Prostate gland (tissue), 2 donors: ENCODE measurements at places on chromosomes 7 and 10.
A peak's percentile ranks its signal among the peaks of the same experiment; 100 is the strongest.

DNA sequence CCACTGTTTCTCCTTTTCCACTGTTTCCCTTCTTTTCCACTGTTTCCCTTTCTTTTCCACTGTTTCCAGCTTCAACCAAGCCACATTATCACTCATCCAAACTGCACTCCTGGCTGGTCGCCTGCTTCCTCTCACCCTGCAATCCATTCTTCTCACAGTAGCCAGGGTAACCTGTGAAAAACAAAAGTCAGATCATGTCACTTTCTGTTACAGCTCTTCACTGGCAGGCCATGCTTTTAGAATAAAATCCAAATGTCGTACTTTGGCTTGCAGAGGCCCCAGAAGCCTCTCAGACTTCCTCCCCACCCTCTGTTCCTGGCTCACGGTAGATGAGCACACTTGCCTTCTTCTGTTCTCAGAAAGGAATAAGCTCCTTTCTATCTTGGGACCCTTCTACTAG lies 33.9 kb downstream of the STARD3NL start:
- DNase-seq = no peak

DNA sequence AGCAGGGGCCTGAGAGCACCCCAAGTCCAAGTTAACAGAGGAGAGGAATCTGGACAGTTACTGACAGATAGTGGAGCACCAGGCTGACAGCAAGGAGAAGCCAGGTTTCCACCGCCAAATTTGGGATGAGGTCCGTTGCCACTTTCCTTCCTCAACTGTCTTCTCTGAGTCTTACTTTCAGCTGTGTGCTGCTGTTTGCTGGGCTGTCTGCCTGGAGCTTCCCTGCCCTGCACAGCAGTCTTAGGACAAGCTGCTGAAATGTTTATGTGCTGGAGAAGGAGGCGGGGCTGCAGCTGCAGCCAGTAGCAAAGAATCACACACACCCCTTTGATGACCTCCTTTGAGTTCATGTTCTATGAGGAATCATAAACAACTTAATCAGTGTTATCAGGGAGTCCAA lies 17.4 kb upstream of the CYP3A7 start:
- DNase-seq = peak; percentile 55

DNA sequence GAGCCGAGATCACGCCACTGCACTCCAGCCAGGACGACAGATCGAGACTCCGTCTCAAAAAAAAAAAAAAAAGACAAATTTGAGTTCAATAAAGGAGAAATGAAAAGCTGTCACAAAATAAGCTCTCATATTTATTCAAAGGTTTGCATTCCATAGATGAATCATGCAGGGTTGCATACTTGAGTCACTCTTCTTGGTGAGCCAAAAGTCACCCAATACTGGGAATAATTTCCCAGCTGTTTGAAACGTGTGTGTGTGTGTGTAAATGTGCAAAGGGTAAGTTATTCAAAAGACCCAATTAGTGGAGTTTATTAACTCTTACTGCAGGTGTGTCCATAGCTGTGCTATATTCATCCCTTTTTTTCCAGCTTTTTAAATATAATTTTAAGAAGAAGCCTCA lies 297.7 kb downstream of the CCDC3 start:
- no peak for DNase-seq

DNA sequence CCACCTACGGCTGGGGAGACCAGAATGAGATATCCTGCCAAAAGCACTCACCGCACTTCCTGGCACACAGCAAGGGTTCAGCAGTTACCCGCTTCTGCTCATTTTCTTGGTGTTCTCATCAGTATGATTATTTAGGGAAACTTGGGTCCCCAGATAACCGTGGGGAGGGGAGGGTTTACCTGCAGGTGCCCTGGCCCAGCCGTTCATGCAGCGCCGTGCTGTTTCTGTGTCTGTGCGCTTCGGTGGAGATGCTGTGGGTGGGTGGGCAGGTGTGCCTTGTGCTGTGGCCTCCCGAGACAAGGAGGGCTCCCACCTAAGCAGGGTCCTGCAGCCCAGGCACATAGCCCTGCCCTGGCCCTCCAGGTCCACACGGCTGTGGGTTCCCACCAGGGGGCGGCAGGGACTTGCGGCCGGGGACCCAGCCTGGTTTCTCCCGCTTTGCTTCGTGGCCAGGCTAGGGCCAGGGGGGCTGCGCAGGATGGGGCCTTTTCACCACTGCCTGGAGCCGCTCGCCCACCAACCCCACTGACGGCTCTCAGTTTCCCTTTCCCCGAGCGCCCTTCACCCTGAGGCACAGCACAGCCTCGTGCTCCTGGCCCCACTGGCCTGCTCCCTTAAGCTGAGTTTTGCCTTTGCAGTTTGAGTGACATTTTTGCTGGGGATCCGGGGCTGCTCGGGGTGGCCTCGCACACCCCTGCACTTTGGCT lies 78.5 kb downstream of the LHPP start:
- peak; percentile 46 for DNase-seq

DNA sequence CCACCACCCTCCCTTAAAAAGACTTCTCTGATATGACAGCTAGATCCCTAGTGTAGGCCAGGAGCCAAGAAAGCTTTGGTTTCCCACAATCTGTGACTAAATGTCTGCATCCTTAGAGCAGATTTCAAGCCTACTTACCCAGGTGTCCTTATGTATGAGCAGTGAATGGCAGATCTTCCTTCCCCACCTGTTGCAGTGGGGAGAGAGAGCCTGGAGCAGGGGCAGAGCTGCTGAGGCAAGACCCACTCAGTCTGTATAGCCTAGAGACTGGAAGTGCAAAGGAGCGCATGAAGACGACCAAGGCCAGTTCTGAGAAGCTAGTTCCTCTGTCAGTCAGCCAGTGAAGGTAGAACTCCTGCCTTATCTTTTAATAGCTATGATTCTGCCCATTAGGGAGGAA lies 180.1 kb downstream of the GRM3 start:
- no peak for DNase-seq

- no peak for DNase-seq
Measured at GRCh38 chr10:32317795-32318357, 29.1 kb downstream of the EPC1 start.

DNA sequence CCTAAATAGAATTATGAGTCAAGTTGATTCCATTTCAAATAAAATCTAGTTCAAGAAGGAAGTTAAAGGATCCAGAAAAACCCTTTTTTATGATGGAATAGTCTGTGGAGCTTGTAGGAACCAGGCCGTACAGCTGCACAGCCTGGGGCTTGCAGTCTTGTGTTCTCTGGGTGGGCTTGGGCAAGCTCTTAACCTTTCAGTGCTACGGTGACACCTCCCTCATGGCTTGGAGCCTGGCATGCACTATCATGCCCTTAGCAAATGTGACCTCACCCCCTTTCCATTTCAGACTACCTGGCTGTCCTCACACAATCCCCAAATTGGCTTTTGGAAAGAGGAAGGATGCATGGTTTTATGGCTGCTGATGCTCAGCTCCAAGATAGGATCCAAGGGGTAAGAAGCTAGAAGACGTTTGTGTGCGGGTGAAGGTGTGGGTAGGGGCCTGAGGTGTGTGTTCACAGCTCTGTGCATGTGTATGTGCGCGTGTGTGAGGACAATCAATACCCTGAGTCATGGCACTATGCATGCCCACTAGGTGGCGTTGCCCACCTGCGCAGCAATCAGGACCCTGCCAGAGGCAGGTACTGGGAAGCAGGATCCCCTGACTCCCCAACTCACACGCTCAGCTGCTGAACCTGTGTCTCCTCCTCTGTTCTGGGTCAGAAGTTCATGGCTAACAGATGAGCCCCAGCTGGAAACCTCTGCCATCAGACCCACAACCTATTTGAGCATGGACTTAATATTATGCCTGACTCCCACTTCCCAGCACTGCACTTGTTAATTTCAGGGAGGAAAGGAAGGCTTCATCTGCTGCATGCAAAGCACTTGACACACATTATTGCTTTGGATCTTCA lies 113.4 kb downstream of the PTPN20 start:
- DNase-seq = peak; percentile 39

GRCh38 chr7:116981939-116982338 lies 28.6 kb downstream of the ST7 start:
- DNase-seq = no peak

DNA sequence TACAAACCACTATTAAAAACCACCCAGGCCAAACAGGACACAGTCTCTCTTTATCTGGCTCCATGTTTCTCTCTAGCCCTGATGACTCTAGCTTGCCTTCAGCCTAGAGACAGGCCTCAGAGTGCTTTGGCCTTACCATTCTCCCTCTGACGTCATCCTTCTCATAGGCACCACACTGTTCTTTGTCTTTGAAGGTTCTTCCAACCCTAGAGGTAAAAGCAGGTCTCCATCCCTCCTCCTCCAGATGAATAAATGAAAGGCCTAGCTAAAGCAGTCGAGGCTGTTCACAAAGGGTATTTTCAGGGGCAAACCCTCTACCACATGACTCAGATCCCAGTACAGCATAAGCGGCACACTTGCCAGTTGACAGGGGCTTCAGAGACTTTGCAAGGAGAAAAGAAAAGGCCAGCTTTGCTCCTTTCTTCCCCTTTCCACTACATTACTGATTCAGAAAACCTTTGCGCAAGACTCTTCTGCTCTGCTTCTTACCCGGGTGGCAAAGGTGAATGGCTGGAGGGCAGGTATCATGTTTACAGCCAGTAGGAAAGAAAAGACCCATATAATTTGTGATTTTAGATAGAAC lies 14.8 kb downstream of the NFE2L3 start:
- DNase-seq = no peak

GRCh38 chr10:105594296-105594695 lies 953.2 kb downstream of the SORCS3 start:
- no peak for DNase-seq

GRCh38 chr10:7529638-7530037 lies 118.8 kb upstream of the SFMBT2 start:
- peak; percentile 21 for DNase-seq

DNA sequence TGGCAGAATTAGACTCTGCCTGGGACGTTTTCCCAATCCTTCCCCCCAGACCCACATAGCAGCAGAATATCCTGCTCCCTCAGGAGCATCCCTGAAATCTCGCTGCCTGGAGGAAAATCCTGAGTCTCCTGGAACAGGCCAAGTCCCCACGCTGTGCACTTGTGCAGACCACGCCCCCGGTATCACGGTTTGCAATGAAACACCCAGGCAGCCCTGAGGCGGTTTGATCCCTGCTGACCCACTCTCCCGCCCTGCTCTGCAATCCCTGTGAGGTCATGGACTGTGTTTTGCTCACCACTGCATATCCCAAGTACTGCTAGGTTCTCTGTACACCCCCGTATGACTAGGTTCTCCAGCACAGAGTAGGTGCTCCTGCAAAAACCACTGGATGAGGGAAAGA lies 411.8 kb upstream of the MGMT start:
- no peak for DNase-seq

DNA sequence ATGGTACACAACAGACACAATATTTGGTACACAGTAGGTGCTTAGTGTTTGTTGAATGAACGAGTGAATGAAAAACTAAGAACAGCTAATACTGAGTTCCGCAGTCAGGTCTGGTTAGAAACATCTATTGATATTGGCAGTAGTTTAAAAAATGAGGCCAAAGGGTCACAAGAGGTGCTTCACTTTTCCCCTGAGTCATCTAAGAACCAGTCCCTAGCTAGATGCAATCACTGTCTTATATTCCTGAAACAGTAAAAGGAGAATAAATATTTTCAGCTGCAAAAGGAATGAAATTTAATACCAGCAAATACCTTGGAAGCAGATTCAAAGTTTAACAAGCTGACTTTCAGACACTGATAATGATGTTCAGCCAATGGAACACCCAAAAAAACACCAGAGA lies 54.5 kb downstream of the SCRN1 start:
- no peak for DNase-seq

DNA sequence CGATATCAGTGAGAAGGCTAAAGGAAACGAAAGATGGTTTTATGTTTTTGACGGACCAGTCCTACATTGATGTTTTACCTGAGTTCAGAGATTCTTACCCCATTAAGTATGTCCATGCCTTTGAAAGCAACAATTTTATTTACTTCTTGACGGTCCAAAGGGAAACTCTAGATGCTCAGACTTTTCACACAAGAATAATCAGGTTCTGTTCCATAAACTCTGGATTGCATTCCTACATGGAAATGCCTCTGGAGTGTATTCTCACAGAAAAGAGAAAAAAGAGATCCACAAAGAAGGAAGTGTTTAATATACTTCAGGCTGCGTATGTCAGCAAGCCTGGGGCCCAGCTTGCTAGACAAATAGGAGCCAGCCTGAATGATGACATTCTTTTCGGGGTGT lies 27.7 kb downstream of the MET start:
- no peak for DNase-seq

GRCh38 chr10:21888959-21889358 lies 114.6 kb downstream of the DNAJC1 start:
- DNase-seq = no peak

DNA sequence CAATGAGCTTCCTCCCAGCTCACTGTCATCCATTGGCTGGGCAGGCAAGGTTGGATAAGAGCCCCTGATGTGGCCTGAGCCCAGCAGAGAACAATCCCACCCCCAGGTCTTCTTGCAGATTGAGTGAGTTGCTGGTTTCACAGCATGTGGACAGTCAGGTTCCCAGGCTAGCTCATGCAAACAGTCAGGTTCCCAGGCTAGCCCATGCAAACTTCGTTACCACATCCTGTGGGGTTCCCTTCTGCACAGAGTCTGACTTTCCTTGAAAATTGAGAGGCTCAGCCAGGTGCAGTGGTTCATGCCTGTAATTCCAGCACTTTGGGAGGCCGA lies 67.1 kb downstream of the TMEM130 start:
- no peak for DNase-seq

- DNase-seq = no peak
Measured at GRCh38 chr10:11319990-11320602, 291.4 kb downstream of the USP6NL start.

GRCh38 chr7:1457949-1458682 lies 1.2 kb downstream of the MICALL2 start:
- DNase-seq = no peak

- DNase-seq = peak; percentile 28
Measured at GRCh38 chr7:23184709-23185359, 3.0 kb downstream of the NUP42 start.

GRCh38 chr7:12085516-12085915 lies 125.6 kb upstream of the TMEM106B start:
- no peak for DNase-seq

DNA sequence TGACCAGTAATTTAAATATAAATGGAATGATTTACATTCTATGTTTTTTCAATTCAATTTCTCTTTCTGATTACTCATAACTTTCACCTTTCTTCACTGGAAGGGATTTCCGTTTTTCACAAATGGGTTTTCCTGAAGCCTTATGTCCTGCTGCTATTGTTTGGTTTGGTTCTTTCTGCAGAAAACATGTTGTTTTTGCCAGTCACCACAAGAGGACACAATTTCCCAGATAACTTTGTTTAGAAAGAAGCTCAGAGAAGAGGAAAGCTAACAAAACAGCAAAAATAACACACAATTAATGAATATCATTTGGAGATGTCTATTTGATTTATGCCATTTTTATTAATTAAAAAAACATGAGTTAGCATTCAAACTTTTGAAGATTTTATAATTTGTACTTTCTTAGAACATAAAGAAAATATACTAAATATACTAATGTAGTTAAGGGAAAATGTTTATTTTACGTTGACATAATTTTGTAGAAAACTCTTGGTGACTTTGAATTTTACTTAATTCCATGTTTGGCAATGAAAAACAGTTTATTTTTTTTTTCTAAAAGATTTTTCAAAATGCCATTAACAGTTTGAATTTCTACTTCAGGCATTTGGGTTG lies 4.6 kb upstream of the TWIST1 start:
- DNase-seq = no peak

- no peak for DNase-seq
Measured at GRCh38 chr7:44393238-44394111, 68.1 kb upstream of the CAMK2B start.

GRCh38 chr7:7701527-7701926 lies 16.9 kb downstream of the RPA3 start:
- no peak for DNase-seq

GRCh38 chr7:2190531-2190930 lies 42.2 kb downstream of the MAD1L1 start:
- no peak for DNase-seq

- DNase-seq = no peak
Measured at GRCh38 chr10:101286248-101287046, 57.2 kb upstream of the LBX1 start.
